ENCODE measurements at places on chromosomes 2 and 18.

DNA sequence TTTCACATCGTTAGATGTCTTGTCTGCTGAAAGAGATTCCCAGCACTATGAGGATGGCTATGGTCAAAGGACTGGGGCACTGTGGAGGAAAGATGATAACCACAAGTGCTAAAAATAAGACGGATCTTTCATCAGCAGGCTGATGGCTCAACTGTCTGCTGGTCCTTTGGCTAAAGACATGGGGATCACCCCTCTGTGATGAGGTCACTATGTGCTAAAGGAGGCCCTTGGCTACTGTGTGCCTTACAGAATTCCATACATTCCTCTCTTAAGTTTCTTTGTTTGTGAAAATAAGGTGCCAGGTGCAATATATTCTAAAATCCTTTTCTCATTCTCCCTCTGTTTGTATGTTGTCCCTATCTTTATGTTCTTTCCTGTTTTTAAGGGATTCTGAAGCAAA, 39.7 kb upstream of the LYPD6 start:
- DNase-seq: no peak

GRCh38 chr2:221446140-221446539, 126.0 kb downstream of the EPHA4 start:
- no peak for DNase-seq

GRCh38 chr18:60664736-60665135, 292.2 kb upstream of the MC4R start:
- DNase-seq: no peak

DNA sequence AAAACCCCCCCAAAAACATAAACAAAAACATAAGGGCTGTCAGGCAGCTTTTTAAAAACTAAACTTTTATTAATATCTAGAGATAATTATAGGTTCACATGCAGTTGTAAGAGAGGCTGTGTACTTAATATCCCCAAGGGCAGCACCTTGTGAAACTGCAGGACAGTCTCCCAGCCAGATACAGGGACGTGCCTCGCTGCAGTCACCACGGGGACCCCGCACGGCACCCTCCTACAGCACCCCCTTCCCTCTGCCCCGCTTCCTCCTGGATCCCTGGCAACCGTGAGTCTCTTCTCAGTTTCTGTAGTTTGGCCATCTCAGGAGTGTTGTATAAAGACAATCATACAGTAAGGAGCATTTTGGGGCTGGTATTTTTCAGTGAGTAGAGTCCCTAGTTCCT, 6.8 kb upstream of the COLEC11 start:
- no peak for DNase-seq

- no peak for DNase-seq
These were observed 152.3 kb downstream of the MBD5 start for GRCh38 chr2:148173168-148173567.

- no peak for DNase-seq
These were observed 31.6 kb downstream of the RBBP8 start for GRCh38 chr18:22964722-22965121.
